Uterus (tissue), 4 donors: ENCODE measurements at places on chromosomes 11 and 22. TPM values are rescaled to one million over a fixed set of nuclear protein-coding genes. Genes with fewer than 3 reads are reported as not detected.

DNA sequence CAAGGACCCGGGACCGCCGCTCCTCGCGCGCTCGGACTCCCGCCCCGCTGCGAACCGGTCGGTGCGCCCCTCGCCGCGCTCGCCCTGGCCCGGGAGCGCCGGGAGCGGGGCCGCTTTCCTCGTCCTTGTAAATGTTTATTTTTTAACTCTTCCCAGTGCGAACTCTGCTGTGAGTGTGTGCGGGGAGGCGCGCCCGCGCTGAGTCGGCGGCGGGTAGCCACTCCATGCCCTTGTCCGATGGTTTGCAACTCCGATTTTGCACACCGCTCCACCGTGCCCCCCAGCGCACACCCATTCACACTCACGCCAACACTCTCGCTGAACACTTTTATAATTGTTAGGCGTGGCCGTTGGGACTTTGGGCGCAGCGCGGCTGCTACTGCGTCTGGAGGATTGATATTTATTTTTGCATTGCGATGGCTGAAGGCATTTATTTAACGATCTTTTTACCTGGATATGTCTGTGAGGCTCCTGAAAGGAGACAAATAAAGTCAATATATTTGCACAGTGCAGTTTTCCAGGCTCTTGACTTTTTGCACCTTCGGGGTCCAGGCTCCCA lies 1.0 kb downstream of the C11orf96 start:
- H3K27me3 ChIP-seq, result no peaks in the 10 kb centered on the region
- DNase-seq, result peak; percentile 36
- H3K4me3 ChIP-seq, result peak overlapping the region; percentile 99

- no peaks in the 10 kb centered on the region for H3K36me3 ChIP-seq
- DNase-seq, result no peak
- H3K4me3 ChIP-seq, result no peak overlapping the region
- no peak overlapping the region for H3K27ac ChIP-seq
- no peaks in the 10 kb centered on the region for H3K27me3 ChIP-seq
Measured at GRCh38 chr22:46172522-46173110, 22.3 kb downstream of the PPARA start.

GRCh38 chr22:37020192-37020479 lies 594 bp downstream of the MPST start:
- H3K4me1 ChIP-seq, result peaks cover 3% of the 10 kb centered on the region
- no peaks in the 10 kb centered on the region for H3K36me3 ChIP-seq
- DNase-seq, result peak; percentile 27
- no peaks in the 10 kb centered on the region for H3K27me3 ChIP-seq

- no peak overlapping the region for H3K4me3 ChIP-seq
- no peak for DNase-seq
- H3K36me3 ChIP-seq, result no peaks in the 10 kb centered on the region
- no peaks in the 10 kb centered on the region for H3K4me1 ChIP-seq
- no peak overlapping the region for H3K27ac ChIP-seq
- H3K27me3 ChIP-seq, result peaks cover 2% of the 10 kb centered on the region
Measured at GRCh38 chr11:92308366-92308765, 83.7 kb downstream of the FAT3 start.

The OR5AK2 gene
- total RNA-seq, result not detected
